ENCODE measurements at places on chromosomes 4 and X.

- no peak for DNase-seq
Measured at GRCh38 chr4:19544446-19545125, 707.1 kb upstream of the SLIT2 start.

- no peak for DNase-seq
Measured at GRCh38 chrX:111661241-111661640, 19.7 kb upstream of the ALG13 start.

DNA sequence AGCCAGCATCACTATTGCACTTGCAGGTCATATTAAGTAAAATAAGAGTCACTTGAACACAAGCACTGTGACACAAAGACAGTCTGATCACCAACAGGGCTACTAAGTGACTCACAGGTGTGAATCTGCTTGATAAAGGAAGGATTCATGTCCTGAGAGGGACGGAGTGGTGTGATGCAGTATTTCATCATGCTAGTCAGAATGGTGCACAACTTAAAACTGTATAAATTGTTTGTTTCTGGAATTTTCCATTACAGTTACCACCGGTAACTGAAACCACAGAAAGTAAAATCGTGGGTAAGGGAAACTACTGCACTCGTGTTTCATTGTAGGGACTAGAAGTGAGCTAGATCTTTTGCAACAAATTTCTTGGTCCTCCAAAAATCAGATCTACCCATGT lies 109.7 kb downstream of the ELOVL6 start:
- DNase-seq, result no peak

- DNase-seq, result no peak
Measured at GRCh38 chrX:149510386-149510785, 5.3 kb upstream of the IDS start.

GRCh38 chr4:84952004-84952403 lies 14.5 kb downstream of the WDFY3 start:
- no peak for DNase-seq

- no peak for DNase-seq
Measured at GRCh38 chr4:24471486-24472160, 112.7 kb downstream of the DHX15 start.

DNA sequence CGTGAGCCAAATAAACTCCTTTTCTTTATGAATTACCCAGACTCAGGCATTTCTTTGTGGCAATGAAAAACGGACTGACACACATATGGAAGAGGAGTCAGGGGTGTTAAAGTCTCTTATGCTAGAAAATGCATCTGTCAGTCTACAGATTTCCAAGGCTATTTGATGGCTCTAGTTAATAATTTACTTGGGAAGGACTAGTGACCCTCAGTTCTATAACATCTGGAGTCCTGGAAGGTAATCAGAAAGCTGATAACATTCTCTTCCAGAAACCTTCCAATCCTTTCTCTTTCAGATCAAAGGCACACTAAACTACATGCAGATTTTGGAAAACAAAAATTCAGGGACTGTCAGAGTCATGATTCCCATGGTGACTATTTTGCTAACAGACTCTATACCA lies 142.0 kb upstream of the TEX13D start:
- no peak for DNase-seq

GRCh38 chr4:138188406-138189084 lies 53.6 kb downstream of the SLC7A11 start:
- DNase-seq, result no peak

- no peak for DNase-seq
Measured at GRCh38 chr4:156536661-156537060, 434.9 kb downstream of the PDGFC start.

- no peak for DNase-seq
Measured at GRCh38 chr4:53994382-53995102, 69.9 kb downstream of the CHIC2 start.

GRCh38 chrX:133579631-133580030 lies 164.3 kb upstream of the GPC4 start:
- no peak for DNase-seq

GRCh38 chr4:78880874-78881492 lies 58.3 kb downstream of the PAQR3 start:
- DNase-seq, result no peak

GRCh38 chr4:35464964-35465528 lies 779.3 kb downstream of the ARAP2 start:
- no peak for DNase-seq

DNA sequence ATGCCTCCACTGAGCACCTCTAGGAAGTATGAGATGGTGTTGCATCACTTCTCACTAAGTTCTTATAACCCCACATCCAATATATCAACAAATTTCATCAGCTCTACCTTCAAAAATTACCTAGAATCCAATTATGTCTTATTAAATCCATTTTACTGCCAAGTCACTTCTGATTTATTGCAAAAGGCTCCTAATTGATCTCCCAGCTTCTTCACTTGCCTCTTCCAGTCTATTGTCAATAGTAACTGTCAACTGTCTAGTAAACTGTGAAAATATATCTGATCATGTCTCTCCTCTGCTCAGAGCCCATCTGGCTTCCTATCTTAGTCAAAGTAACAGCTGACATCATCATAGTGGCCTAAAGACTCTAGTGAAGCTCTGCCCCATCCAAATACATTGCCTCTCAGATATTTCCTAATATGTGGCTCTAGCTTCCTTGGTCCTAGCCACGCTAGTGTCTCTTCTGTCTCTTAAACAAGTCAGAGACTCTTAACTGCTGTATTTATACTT lies 414.5 kb upstream of the ATOH1 start:
- no peak for DNase-seq

GRCh38 chr4:11635342-11635741 lies 206.6 kb upstream of the HS3ST1 start:
- DNase-seq, result no peak

DNA sequence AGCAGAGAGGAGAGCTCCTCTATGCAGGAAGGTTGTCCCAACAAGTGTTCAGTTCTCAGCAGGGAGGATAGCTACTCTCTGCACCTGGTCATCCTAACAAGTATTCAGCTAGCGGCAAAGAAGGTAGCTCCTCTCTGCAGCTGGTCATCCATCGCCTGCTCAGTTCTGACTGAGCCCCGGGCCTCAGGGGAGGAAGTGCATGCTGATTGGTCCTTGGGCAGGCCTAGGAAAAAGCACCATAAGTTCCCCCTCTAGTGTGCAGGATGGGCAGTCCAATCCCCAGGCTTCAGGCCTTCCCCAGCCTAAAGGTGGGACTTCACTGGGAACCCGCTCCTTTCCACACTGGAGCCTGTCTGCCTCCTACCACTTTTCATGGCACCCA lies 4.4 kb upstream of the FBXW7 start:
- DNase-seq, result no peak

DNA sequence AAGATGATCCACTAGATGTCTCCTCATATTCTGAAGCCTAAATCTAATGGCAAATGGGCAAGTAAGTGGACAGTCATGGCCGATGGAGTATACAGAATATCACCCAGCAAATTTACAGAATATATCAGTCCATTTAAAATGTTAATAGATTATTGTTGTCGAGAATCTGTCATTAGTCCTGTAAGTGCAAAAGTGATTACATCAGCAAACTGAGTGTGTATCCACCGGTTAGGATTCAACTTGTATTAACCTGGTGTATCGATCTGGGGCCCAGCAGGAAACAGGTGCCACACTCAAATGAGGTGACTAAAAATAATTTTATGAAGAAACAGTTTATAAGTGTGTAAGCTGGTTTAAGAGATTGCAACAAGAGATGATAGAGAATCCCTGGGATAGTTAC lies 367.9 kb upstream of the FAM47C start:
- DNase-seq, result no peak

DNA sequence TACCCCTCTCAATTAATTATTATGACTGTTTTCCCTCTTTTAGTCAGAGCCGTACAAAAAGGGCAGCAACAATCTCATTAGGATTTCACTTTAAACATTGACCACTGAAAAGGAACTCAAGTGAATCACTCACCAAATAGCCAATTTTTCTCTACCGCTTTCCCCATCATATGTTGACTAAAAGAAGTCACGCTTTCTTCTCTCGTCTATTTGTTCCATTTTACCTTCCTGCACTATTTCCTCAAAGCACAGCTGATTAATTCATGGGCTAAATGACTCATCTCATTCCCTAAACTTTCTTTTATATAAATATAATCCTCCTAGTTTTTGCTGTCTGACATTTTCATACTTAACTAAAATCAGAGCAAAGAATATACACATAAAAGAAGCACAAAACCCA lies 8.2 kb downstream of the MID1 start:
- DNase-seq, result no peak

GRCh38 chrX:10157543-10157942 lies 768 bp downstream of the CLCN4 start:
- DNase-seq, result no peak

GRCh38 chr4:143082701-143083100 lies 102.0 kb upstream of the USP38 start:
- DNase-seq, result no peak

- DNase-seq, result no peak
Measured at GRCh38 chr4:173282256-173282562, 51.9 kb downstream of the HMGB2 start.

- no peak for DNase-seq
Measured at GRCh38 chr4:62410371-62411003, 1210.4 kb downstream of the ADGRL3 start.

GRCh38 chrX:119130911-119131310 lies 3.3 kb upstream of the KIAA1210 start:
- DNase-seq, result no peak
